ENCODE measurements at places on chromosomes 3 and 15. TPM values are rescaled to one million over a fixed set of nuclear protein-coding genes. Genes with fewer than 3 reads are reported as not detected.

Gene MNS1
- 2.4 TPM for polyA plus RNA-seq

Gene CSPG4
- 0.72 TPM for polyA plus RNA-seq

DNA sequence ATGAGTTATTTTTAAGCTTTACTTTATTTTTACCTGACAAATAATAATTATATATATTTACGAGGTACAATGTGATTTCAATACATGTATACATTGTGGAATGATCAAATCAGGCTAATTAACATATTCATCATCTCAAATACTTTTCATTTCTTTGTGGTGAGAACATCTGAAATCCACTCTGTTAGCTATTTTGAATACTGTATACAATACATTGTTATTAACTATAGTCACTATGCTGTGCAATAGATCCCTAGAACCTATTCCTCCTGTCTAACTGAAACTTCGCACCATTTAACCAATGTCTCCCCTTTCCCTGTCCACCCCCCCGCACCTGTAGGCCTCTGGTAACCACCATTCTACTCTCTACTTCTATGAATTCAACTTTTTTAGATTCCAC, 7.9 kb upstream of the SPPL2A start:
- no peak for DNase-seq

GRCh38 chr3:99777708-99778107, 40.0 kb upstream of the CMSS1 start:
- no peak for DNase-seq

DNA sequence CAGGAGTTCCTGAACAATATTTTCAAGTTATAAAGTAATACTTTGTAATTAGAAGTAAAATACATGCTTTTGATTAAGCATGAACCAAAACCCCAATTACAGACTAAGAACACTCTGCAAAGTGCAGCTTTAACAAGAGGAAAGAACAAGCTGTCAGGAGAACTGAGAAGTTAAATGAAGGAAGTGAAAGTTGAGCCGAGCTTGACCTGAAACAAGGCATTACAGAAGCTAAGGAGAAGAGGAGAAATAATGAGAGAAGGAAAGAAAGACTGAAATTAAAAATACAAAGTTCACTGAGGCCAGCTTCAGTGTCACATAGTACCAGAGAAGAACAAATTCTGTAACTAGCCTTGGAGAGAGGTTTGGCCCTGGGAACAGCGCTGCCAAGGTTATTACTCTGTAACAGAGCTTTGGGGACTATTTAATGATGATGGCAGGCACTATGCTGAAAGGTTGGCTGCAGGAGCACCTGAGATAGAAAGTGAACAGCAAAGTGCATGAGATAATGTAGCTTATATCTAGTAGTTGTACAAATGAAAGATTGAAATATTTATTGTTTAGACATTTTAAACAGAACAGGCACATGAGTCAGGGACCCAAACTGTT, 241.9 kb upstream of the PEX5L start:
- DNase-seq, result peak; percentile 63
